ENCODE measurements at places on chromosomes 3 and 15. TPM values are rescaled to one million over a fixed set of nuclear protein-coding genes. Genes with fewer than 3 reads are reported as not detected.

MESP1 gene
- total RNA-seq, result 16.0 TPM

IMPG2 gene
- 0.13 TPM for total RNA-seq

RPP25 gene
- total RNA-seq, result 10.7 TPM

FAN1 gene
- 6.3 TPM for total RNA-seq

GABRR3 gene
- not detected for total RNA-seq

All from mesenteric fat pad (tissue), 1 donor.